ENCODE measurements at places on chromosomes 6 and 20. TPM values are rescaled to one million over a fixed set of nuclear protein-coding genes. Genes with fewer than 3 reads are reported as not detected.

DNA sequence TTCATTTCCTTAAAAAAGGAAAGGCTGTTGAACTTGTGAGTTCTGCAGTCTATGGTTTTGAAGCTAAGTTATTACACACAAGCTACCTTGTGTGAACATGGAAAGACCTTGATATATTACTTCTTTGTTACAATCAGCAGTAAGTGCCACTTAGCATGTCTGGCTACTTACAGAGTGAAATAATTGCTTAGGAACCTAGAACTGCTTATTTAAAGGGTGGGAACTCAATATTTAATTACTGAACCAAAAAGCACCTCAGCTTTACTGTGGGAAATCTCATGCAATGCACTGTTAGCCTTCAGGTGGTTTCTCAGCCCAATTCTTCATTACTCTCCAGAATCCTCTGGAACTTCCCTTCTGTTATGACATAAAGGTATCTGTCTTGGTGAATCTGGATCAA is 17.9 kb downstream of the PERP start:
- H3K36me3 ChIP-seq, result no peaks in the 10 kb centered on the region
- H3K27ac ChIP-seq, result peak overlapping the region; percentile 80
- peaks cover 87% of the 10 kb centered on the region for H3K4me1 ChIP-seq
- no peaks in the 10 kb centered on the region for H3K27me3 ChIP-seq

STMND1 gene
- not detected for total RNA-seq

PRDM1 gene
- total RNA-seq, result 37.2 TPM

MYB gene
- total RNA-seq, result 2.8 TPM

EMILIN3 gene
- total RNA-seq, result 0.13 TPM

OXT gene
- not detected for total RNA-seq

- H3K27me3 ChIP-seq, result no peaks in the 10 kb centered on the region
- no peaks in the 10 kb centered on the region for H3K36me3 ChIP-seq
- H3K4me3 ChIP-seq, result peak overlapping the region; percentile 32
- H3K4me1 ChIP-seq, result no peaks in the 10 kb centered on the region
- no peak overlapping the region for H3K27ac ChIP-seq
Measured at GRCh38 chr6:122322824-122323223, 76.6 kb upstream of the HSF2 start.

GRCh38 chr6:144047688-144048087 is 39.6 kb upstream of the PLAGL1 start:
- H3K4me1 ChIP-seq, result no peaks in the 10 kb centered on the region
- H3K27ac ChIP-seq, result no peak overlapping the region
- no peaks in the 10 kb centered on the region for H3K36me3 ChIP-seq
- no peaks in the 10 kb centered on the region for H3K27me3 ChIP-seq
- H3K4me3 ChIP-seq, result no peak overlapping the region

GRCh38 chr6:93266116-93266817 is 153.1 kb downstream of the EPHA7 start:
- no peak for DNase-seq
- no peaks in the 10 kb centered on the region for H3K27me3 ChIP-seq
- H3K4me1 ChIP-seq, result no peaks in the 10 kb centered on the region
- no peak overlapping the region for H3K4me3 ChIP-seq

HLA-DQA2 gene
- 0.38 TPM for total RNA-seq

- H3K27ac ChIP-seq, result no peak overlapping the region
- no peaks in the 10 kb centered on the region for H3K27me3 ChIP-seq
- no peak overlapping the region for H3K4me3 ChIP-seq
- no peaks in the 10 kb centered on the region for H3K4me1 ChIP-seq
- no peak for DNase-seq
- H3K36me3 ChIP-seq, result no peaks in the 10 kb centered on the region
Measured at GRCh38 chr6:4883298-4883697, 107.1 kb downstream of the CDYL start.
